ENCODE measurements at places on chromosomes 4 and X.

DNA sequence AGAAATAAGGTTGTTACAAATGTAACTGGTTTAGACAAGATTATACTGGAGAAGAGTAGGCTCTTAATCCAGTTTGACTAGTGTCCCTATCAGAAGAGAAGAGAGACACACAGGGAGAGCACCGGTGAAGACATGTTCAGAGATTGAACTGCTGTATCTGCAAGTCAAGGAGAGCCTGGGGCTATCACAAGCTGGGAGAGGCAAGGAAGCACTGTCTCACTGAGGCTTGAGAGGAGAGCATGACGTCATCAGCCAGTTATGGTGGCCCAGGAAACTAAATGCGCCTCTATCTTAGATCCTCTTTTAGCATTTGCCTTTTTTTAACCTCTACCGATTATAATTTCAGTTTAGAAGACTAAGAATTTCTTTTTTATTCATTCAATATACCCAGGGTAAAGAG, 583.4 kb downstream of the TRAM1L1 start:
- DNase-seq, result no peak

- peak; percentile 89 for DNase-seq
Measured at GRCh38 chr4:5206016-5206790, 154.9 kb downstream of the STK32B start.

DNA sequence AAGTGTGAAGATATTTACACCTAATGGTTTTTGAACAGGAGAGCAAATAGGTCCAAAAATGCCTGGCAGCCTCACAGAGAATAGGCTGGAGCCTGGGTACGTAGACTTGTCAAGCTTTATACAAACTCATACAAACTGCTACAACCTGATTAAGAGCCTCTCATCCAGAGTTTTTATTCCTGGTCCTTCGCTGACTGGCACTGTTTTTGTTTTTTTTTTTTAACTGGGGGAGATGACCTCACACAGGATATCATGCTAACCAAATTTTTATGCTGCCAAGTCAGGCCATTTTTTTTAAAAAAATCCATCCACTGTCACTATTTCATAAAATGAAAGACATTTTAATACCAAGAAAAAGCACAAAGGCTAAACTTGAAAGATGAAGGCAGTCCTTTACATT, 1.9 kb downstream of the FAM114A1 start:
- DNase-seq, result no peak

DNA sequence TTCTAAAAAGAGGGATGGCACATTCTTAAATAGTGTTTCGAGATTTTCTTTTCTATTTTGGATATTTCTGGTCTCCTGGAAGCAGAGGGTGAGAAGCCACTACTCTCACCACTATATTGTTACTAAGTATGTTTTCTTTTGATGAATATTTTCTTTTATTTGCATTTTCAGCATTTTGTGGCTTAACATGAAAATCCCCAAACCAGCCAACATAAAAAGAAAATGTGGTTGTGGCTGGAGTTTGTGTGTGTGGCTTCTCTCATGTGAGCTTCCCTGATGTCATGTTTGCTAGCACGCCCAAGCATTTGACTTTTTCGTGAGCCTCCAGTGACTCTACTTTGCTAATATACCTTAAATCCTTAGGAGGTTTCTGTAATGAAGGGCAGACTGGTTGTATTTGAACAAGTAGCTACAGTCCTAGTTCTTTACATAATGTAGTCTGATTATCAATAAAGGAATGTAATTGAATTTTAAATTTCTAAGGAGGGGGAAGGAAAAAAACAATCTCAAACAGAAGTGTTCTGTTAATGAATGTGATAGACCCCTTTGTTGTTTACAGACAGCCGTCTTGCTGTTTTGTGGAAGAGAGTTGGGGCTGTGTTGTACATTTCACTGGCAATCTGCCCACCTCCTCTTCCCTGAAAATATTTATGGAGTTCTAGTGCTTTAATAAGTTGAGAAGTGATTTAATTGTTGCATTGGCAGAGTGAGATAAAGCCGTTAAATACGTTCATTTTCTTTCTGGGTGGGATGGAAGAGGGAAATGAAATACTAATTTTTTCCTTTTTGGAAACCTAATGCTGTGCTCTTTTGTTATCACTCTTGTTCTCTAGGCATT, 114.6 kb downstream of the ARHGAP10 start:
- no peak for DNase-seq

- peak; percentile 50 for DNase-seq
Measured at GRCh38 chr4:3304831-3305609, 12.2 kb downstream of the RGS12 start.

GRCh38 chrX:111831343-111831742, 44.6 kb upstream of the TRPC5OS start:
- no peak for DNase-seq

GRCh38 chrX:40290517-40290916, 192.8 kb upstream of the BCOR start:
- DNase-seq, result no peak

DNA sequence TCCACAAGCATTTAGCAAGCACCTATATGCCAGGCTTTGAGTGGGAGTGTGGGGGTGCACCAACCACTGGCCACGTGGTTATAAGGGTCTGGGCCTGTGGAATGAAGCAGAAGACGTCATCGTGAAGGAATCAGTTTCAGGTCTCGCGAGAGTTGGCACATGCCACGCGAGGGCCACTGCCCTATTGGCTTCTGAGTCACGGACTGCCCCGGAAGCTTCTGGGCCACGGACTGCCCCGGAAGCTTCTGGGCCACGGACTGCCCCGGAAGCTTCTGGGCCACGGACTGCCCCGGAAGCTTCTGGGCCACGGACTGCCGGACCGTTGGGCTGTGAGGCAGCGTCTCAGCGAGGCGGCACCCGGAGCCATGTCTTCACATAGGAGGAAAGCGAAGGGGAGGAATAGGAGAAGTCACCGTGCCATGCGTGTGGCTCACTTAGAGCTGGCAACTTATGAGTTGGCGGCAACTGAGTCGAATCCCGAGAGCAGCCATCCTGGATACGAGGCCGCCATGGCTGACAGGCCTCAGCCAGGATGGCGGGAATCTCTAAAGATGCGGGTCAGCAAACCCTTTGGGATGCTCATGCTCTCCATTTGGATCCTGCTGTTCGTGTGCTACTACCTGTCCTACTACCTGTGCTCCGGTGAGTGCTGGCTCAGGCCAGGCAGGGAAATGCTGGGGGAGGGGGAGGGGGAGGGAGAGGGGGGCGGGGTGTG, at the start of gene FMR1NB:
FMR1NB (plus strand) TSS at position 300 of the 715 bp plus-strand sequence; CDS start at position 366, 66 bp downstream.
- DNase-seq, result no peak

DNA sequence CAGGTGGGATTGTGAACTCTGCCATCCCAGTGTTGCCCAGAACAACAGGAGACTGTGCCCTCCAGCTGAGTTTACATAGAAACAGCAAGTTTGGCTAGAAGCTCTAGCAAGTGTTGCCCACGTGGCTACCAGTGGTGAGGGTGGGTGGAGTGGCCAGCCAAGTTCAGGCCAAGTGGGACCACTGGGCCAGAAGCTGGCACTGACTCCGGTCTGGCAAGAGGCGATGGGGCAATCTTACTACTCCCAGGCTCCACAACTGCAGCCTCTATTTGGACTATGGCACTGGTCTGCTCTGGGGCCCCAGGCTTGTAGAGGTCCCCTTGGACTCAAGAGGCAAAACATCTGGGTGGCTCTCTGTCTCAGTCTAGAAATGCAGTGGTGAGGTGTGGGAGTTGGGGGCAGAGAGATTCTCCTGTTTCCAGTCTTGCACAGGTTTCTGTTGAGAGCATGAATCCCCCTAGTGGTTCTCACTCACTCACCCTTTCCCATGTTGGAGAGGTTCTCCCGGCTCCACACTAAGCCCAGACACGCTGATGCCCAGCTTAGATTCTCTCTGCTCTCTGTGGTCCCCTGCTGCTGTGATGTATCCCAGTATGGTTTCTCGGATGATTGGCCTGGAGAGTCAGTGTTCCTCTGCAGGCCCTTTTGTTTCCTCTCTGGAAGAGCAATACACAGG, 615.3 kb downstream of the PDHA2 start:
- DNase-seq, result no peak

DNA sequence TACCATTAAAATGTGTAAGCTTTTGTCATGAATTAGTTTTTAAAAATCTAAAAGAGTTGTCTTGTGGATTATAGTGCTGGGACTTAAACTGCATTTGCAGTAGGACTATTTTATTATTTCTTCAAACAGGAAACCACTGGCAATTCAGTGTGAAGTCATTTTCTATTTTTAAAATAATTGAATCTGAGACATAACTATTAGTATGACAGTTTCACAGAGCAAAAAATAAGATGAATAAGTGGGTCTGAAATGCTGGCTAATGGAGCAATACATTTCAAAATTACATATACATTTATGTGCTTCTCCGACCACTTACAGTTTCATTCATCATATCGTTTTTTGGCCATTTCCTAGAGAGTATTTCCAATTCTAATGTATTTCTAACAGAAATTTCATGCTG, 75.3 kb upstream of the RAPGEF2 start:
- no peak for DNase-seq

DNA sequence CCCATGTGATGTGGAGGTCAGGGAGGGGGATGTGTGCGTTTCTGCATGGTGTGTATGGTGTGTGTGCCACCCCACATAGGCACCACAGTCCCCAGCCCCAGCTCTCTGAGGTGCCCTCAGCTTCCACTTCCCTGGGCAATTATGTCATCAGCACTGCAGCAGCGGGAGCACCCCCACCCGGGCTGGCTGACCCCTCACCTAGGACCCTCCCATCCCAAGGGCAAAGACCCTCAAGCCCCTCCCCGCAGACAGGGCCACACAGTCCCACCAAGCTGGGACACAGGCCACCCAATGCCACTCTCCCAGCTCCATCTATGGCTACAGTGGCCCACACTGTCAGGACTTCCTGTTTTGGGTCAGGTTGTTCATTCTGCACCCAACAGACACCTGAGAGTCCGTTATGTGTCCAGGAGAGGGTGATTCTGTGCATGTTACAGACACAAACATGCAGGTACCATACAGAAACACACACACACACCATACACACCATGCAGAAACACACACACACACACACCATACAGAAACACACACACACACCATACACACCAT, 75.2 kb downstream of the JAKMIP1 start:
- no peak for DNase-seq

GRCh38 chr4:20254511-20255250, 3.0 kb downstream of the SLIT2 start:
- DNase-seq, result no peak

GRCh38 chrX:38375891-38376290, 23.5 kb downstream of the OTC start:
- no peak for DNase-seq

GRCh38 chrX:85963736-85964135, 83.6 kb downstream of the CHM start:
- DNase-seq, result no peak

DNA sequence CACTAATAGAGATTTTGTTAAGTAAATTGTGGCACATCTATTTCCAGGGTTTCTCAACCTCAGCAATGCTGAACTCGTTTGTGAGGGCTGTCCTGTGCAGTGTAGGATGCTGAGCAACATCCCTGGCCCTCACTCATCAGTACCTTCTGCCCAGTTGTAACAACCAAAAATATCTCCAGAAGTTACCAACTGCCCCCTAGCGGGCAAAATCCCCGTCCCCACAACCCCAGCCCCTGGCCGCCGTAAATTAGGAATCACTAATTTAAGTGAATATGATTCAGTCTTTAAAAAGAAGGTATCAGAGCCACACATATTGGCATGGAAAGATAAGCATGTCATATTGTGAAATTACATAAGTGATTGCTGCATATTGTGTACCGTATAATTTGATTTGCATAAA, 123.4 kb downstream of the ASB9 start:
- DNase-seq, result no peak

DNA sequence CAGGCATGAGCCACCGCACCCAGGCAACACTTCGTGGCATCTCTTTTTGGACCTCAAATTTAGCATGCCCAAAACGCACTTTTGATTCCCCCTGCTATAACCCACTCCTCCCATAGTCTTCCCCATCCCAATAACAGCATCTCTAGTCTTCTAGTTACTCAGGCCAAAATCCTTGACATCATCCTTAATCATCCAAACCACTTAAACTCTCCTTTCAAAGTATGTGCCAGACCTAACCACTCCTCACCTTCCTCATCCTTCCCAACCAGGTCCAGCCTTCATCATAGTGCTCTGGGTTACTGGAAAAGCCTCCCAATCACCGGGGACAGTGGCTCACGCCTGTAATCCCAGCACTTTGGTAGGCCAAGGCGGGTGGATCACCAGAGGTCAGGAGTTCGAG, 41.9 kb downstream of the AFAP1 start:
- DNase-seq, result no peak

GRCh38 chrX:122445466-122445865, 738.6 kb upstream of the GRIA3 start:
- DNase-seq, result no peak

DNA sequence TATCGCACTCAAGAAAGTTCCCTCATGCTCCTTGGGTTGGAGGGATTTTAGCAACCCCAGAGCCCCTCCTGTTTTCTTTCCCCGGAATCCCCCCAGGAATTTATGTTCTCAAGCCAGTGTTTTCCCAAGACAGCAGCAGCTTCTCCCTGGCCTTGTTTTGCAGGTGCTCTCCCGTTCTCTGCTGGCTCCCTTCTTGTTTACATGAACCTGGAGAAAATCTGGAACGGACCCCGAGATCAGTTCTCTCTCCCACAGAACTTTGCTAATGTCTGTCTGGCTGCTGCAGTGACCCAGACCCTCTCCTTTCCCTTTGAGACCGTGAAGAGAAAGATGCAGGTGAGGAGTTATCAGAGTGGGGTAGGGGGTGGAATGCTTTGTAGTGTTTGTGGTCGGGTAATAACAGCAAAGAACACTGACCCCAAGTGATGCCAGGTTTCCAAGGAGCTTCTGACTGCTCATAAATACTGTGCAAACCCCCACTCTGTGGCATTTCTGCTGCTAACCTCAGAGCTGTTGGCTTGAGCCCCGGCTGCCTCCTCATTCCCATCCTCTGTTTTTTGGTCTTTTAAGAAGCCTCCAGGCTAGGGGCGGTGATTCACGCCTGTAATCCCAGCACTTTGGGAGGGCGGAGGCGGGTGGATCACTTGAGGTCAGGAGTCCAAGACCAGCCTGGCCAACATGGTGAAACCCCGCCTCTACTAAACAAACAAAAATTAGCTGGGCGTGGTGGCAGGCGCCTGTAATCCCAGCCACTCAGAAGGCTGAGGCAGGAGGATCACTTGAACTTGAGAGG, 11.1 kb downstream of the SLC25A43 start:
- DNase-seq, result no peak

DNA sequence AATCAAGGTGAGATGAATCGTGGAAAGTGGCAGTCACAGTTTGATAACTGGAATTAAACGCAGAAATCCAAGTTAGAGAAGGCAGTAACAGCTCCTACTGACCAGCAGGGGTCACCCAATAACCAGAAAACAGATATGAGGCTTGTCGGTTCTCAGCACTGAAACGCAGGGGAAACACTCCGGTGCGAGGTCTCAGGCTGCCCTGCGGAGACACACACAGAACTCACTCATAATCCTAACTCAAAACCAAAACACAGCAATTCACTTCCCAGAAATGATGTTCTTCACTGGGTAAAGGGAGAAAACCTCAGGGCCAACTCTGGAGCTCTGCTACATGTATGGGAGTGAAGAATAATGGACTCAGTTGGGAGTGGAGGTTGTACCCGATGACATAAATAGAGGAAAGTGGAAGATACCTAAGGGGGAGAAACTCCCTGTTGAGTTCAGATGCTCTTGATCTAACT, 384.4 kb downstream of the RAPGEF2 start:
- peak; percentile 73 for DNase-seq

- no peak for DNase-seq
Measured at GRCh38 chr4:11051181-11051580, 366.6 kb upstream of the CLNK start.

Measured in globus pallidus (tissue), 1 donor.